ENCODE measurements at places on chromosomes 3 and 15.

- DNase-seq: no peak
These were observed 47.3 kb downstream of the CRABP1 start for GRCh38 chr15:78387246-78388037.

- no peak for DNase-seq
These were observed 219.1 kb upstream of the FEZF2 start for GRCh38 chr3:62592408-62592807.

GRCh38 chr3:171781711-171782127 is 28.6 kb downstream of the PLD1 start:
- DNase-seq: no peak

GRCh38 chr3:67765575-67765974 is 111.2 kb upstream of the SUCLG2 start:
- DNase-seq: no peak

- no peak for DNase-seq
These were observed 10.9 kb downstream of the SEMA7A start for GRCh38 chr15:74422652-74423430.

DNA sequence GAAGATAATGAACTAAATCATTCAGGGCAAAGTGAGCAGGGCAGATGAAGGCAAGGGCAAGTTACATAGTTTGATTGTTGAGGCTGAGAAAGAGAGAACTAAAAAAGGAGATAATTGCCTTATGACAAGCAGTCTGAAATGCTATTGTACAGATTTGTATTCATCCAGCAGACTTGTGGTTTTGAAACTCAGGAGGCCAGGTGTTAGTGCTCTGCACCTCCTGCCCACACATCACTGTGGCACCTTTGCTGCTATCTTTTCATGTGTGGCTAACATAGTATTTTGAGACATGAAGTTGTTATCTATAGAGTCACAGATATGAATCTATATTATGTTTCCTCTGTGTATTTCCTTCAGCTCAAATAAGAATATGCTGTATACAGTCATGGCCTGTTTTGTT is 24.3 kb upstream of the SUCLG2 start:
- no peak for DNase-seq

GRCh38 chr3:11588755-11589154 is 55.0 kb downstream of the VGLL4 start:
- DNase-seq: no peak

DNA sequence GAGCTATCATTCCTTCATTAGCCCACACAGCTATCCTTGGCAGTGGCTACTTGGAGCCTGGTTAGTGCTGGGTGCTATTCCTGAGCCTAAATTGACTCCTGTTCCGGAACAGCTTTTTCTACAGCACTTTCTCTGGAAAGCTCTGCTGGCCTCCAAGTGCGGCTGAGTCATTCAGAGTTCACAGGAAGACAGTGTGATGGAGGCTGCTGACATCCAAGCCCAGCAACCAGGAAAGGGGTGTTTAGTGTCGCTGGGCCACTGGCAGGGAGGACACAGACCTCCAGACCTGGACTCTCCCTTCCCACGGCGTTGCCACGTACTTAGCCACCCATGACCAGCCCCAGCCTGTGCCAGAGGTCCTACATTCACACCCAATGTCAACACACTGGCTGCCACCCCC is 28.7 kb downstream of the CACNA2D2 start:
- no peak for DNase-seq

DNA sequence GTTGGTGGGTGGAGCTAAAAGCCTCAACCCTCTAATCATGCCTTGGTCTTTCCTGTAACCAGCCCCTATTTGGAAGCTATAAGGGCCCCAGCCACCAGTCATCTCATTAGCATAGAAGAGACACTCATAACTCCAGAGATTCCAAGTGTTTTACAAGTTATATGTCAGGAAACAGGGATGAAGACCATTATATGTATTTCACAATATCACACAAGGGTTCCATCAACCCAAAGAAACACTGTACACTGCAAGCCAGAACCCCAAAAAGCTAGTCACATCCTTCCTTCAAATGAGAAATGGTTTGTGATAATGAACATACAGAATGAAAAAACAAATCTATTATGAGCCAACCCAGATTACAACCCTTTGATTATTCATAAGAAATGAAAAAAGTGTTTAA is 175.7 kb downstream of the PDE8A start:
- DNase-seq: no peak

DNA sequence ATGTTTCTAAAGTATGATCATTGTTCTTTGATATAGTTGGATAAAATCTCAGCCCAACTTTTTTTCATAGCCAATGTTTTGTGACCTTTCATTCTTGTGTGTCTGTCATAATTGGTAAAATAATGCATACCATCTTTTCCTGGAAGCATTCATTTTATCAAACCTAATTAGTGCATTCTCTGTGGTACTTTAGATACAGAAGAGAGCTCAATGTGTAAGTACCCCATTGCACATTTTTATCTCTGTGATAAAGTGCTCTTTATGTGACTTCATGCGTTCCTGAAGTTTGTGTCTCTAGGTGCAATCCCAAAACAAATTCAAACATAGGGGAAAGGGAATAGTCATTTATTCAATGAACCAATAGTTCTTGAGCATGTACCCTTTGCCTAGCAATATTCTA is 628.5 kb downstream of the GBE1 start:
- no peak for DNase-seq

DNA sequence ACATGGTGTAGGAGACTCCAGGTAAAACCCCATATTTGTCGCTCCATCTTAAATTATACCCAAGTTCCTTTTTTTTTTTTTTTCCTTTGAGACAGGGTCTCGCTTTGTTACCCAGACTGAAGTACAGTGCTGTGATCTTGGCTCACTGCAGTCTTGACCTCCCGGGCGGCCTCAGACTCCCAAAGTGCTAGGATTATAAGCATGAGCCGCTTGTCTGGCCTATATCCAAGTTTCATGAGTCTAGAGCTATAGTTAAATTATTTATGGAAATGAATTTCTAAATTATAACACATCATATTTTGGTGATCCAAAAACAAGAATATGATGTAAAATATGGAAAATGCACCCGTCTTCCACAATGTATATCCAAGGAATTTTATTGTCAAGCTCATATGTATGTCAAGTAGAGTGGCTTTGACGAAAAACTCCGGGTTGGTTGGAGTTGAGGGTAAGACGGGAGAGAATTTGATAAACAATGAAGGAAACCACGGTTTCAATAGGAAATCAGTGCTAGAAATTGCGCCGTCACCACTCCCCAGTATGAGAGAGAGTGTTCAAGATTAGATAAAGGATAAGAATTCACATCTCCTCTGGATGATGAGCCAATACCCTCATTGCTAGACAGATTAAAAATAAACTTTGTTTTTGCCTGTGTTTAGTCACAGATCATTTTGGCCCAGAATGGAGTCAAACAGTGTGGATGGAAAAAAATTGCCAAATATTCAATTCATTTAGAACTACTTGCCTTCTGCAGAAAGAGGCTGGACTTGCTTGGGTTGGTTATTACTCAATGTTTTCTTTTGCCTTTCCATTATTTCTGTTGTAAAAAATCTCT is 209.2 kb upstream of the NR2F2 start:
- no peak for DNase-seq

- no peak for DNase-seq
These were observed 2.6 kb downstream of the DUOXA2 start for GRCh38 chr15:45116482-45117307.

DNA sequence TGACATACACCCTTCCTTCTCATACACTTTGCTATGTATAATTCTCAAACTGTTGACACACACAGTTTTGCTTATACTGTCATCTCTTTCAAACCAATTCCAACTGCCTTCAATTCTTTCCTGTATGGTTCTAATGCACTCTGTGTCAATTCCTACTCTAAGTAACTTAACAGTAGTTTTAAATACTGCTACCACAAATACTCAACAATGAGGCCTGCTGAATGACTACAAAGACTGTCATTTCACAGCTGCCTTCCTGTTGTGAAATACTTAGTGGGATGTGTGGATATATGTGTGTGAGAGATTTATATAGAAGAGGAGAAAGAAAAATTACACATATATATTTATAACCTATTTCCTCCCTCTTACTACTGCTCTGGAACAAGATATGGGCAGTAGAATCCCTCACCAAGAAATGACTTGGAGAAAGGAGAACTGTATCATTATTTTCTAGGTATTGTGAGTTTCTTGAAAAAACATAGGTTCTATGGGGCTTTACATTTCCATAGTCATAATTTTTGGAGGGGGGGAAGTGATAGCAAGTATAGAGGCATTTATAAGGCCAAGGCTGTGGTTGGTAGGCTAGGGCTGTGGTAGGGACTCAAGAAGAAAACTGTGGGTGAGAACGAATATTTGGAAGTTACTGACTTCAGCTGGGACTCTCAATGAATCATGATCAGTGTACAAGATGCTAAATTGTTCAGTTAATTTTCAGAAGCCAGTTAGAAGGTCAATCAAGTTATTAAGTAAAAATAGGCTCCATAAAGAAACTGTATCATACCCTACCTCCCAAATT is 88.7 kb downstream of the ANKRD28 start:
- DNase-seq: no peak
